ENCODE measurements at places on chromosomes 5 and 9.

DNA sequence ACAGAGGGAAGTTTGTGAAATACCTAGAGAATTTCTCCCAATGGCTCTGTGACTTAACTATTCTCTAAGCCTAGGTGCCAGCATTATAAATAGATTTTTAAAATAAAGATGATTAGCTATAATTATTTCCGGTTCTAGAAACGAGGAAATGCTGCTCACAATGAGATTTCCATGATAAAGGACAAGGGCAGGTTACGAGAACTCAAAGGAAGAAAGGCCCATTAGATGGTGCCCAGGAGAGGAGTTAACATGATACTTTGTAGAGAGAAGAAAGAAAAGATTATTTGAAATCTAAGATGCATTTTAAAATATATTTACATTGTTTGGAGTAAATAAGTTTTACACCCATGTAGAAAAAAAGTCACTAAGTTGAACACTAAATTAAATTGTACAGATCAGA lies 538.3 kb upstream of the PTGER4 start:
- no peak for DNase-seq

GRCh38 chr9:98944057-98944733 lies 488 bp downstream of the COL15A1 start:
- DNase-seq, result no peak

- no peak for DNase-seq
These were observed 365.9 kb downstream of the DMAC1 start for GRCh38 chr9:7433508-7434292.

- no peak for DNase-seq
These were observed 19.7 kb downstream of the C7 start for GRCh38 chr5:40928886-40929448.

- peak; percentile 91 for DNase-seq
These were observed 565.3 kb upstream of the ZNF608 start for GRCh38 chr5:125311743-125312142.

GRCh38 chr5:392431-392988 lies 50.5 kb upstream of the EXOC3 start:
- no peak for DNase-seq

DNA sequence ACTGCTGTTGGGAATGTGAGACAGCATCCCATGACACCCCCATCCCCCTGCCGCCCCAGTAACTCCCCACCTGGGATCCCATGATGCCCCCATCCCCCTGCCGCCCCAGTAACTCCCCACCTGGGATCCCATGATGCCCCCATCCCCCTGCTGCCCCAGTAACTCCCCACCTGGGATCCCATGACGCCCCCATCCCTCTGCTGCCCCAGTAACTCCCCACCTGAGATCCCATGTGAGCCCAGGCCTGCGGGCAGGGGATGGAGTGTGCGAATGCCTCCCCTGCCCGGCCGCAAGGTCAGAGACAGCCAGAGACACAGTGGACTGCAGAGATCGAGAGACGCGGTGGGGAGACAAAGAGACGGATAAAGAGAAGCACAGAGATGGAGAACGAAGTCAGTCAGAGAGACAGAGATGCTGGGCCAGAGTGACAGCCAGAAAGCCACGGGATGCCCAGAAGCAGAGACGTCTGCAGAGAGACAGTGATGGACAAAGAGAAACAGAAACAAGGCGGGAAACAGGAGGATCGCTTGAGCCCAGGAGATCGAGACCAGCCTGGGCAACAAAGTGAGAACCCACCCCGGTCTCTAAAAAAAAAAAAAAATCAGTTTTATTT lies 992 bp downstream of the SH2D3C start:
- no peak for DNase-seq

- DNase-seq, result no peak
These were observed 42.7 kb upstream of the CPLX2 start for GRCh38 chr5:175828651-175829050.

DNA sequence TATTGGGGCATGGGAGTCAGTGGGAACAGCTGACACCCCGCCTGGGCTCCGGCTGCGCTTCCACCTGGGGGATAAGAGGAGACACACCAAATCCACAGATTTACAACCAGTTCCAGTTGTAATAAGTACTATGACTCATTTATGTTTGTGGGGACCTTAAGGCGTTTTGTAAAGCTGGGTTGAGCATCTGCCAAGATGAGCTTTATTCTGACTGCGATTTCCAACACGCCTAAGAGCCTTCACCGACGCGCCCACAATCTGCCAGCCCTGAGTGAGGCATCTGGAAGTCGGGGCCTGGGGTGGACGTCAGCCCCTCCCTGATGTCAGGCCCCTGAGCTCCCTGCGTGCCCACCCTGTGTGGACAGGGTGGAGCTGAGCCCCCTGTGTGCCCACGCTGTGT lies 14.3 kb upstream of the LHX3 start:
- DNase-seq, result no peak

GRCh38 chr5:9063615-9064245 lies 482.1 kb downstream of the SEMA5A start:
- DNase-seq, result no peak

DNA sequence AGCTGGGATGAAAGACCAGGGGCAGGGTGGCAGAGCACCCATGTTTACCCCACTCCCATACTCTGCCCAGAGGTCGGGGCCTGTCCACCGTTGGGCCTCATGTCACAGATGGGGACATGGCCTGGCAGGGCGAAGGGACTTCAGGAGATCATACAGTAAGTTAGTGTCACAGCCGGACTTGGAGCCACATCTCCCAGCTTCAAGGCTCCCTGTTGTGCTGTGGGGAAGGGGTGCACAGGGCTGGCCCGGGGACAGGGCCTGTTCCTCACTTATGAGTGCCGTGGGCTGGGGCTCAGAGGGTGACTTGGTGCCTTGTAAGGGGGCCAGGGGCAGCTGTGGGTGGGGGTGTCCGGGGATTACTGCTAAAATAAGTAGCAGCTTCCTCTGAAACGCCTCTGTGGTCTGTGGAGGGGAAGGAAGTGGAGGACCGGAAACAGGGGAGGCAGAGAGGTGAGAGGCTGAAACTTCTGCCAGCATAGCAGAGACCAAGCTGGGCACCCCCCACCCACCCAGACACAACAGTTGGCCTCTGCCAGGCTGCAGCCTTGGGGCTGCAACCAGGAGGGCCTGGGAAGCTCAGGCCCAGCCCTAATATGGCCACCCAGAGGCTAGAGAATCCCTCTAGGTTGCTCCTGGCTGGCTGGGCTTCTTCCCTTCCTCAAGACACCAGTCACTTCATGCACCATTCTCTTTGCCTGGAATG lies 41.1 kb upstream of the NEK6 start:
- no peak for DNase-seq

DNA sequence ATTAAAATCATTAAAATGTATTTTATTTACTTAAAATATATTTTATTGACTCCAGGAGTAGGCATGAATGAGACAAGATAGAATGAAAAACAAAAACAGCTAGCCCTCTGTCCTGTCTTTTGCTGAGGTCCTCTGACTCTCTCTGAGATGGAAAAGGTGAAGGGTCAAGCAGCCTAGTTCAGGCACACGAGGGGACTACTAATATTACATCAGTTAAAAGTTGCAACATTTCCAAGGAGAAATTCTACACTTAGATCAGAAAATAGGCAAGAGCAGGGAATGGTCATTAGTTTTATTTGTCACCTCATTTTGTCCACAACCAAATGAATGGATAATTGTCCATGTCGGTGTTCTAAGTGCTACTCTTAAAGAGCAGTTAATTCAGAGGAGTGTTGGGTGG lies 148.5 kb downstream of the CDH10 start:
- DNase-seq, result no peak

- no peak for DNase-seq
These were observed 53.5 kb downstream of the NEURL1B start for GRCh38 chr5:172694541-172694940.

GRCh38 chr5:62341783-62342475 lies 35.9 kb downstream of the KIF2A start:
- DNase-seq, result no peak

DNA sequence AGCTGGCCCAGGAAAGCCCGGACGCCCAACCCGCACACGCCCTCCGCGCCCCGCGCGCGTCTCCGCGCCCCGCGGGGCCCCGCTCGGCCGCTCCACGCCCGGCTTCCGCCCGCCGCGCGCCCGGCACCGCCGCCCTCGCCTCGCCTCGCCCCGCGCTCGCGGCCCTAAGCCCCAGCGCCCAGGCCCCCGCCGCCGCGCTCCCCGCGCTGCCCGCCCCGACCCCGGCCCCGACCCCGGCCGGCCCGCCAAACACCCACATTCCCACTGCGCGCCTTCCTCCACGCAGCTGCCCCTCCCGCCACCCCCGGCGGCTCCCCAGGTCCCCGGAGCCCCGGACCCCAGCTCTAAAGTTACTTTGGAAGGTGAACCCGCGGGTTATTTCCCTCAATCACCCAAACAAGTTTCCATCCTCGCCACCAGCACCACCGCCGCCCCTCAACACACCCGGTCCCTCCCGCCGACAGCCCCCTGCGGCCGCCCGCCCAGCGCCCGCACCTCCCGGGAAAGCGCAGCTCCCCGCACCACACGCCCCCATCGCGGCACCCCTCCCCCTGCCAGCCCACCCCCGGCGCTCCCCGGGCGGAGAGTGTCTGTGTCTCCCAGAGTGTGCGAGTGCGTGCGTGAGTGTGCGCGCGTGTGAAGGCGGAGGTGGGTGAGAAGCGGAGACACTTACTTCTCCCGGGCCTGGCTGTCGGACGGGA lies 439 bp downstream of the SSBP2 start:
- DNase-seq, result no peak

GRCh38 chr5:157100140-157100679 lies 8.6 kb downstream of the HAVCR2 start:
- DNase-seq, result no peak

DNA sequence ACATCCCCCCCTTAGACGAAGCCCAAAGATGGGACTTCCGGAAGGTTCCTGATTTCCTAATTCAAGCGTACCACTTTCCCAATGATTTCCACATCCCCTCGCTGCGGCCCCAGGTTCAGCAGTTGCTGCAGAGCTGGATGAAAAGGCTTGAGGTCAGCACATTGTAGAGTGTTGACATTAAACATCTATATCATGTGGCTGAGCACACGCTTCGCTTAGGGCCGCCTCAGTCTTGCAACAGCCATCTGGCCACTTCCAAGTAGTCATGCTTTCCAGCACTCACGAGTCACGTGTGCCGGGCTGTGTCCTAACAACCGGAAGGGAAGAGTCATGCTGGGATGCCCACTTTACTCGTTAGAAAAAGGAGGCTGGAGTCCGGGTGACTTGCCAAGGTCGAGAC lies 340.6 kb upstream of the IRX4 start:
- DNase-seq, result no peak

- DNase-seq, result no peak
These were observed 27.2 kb downstream of the FAM240B start for GRCh38 chr9:38692707-38693106.

- DNase-seq, result peak; percentile 35
These were observed 172.3 kb downstream of the GNA14 start for GRCh38 chr9:77475641-77476473.

GRCh38 chr9:124242331-124243194 lies 15.2 kb upstream of the NEK6 start:
- no peak for DNase-seq

GRCh38 chr5:158277276-158277675 lies 418.3 kb upstream of the CLINT1 start:
- no peak for DNase-seq

- peak; percentile 12 for DNase-seq
These were observed 72.4 kb upstream of the MPDZ start for GRCh38 chr9:13351778-13352386.

DNA sequence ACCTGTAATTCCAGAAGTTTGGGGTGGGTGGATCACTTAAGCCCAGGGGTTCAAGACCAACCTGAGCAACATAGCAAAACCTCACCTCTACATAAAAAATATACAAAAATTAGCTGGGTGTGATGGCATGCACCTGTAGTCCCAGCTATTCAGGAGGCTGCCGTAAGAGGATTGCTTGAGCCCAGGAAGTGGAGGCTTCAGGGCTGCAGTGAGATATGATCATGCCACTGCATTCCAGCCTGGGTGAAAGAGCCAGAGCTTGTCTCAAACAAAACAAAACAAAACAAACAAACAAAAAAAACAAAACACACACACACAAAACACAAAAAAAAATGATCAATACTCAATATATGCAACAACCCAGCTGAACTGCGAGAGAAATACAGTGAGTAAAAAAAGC lies 29.5 kb upstream of the TRIM14 start:
- no peak for DNase-seq

DNA sequence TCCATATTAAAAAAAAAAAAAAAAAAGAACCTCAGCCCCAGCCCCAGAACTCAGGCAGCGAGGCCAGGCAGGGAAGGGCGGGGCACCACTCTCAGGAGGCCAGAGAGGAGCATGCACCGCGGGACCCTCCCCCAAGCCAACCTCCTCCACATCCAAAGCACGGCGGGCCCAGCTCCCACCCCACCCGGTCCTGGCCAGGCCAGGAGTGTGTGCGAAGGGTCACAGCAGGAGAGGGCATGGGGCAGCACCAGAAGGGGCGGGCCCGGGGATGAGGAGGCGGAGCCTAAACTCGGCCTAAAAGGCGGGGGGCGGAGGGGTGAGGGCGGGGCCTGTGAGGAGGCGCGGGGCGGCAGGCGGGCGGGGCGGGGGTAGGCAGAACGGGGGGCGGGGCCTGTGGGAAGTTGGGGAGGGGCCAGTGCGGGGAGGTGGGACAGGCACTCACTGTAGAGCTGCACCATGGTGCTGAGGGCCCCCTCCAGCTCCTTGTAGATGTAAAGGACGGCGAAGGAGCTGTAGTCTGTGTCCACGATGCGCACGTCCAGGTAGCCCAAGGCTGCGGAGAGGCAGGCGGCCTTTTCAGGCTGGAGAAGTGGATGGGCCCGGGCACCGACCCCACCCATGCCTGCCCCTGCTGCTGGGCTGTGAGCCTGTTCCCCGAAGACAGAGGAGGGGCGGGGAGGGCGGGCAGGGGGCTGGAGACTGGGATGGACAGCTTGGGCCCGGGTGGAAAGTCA lies 1.2 kb downstream of the LCN15 start:
- peak; percentile 27 for DNase-seq

GRCh38 chr9:6630502-6631206 lies 14.9 kb downstream of the GLDC start:
- DNase-seq, result no peak

- no peak for DNase-seq
These were observed 2.0 kb upstream of the KDM3B start for GRCh38 chr5:138350563-138350890.

- DNase-seq, result no peak
These were observed 21.3 kb downstream of the TLR4 start for GRCh38 chr9:117725426-117725887.

DNA sequence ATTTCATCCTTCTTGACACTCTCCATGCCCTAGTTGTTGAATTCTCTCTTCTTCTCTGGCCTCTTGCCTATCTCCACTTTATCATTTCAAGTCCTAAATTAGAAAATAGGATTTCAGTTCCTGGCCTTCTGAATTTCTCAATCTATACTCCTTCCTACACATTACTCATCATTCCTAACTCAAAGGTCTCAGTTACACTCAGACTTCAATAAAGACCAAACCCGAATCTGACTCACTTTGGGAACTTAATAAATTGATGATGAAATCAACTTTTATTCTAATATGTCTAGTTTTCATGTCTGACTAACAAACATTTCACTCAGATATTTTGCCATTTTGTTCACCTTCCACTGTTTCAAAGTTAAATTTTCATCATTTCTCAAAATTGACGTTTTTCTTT lies 113.6 kb upstream of the TSLP start:
- peak; percentile 67 for DNase-seq

GRCh38 chr5:114308508-114308907 lies 53.4 kb upstream of the KCNN2 start:
- no peak for DNase-seq

Measured in NCI-H226 (cell line).